ENCODE measurements at places on chromosomes 11 and 22.

DNA sequence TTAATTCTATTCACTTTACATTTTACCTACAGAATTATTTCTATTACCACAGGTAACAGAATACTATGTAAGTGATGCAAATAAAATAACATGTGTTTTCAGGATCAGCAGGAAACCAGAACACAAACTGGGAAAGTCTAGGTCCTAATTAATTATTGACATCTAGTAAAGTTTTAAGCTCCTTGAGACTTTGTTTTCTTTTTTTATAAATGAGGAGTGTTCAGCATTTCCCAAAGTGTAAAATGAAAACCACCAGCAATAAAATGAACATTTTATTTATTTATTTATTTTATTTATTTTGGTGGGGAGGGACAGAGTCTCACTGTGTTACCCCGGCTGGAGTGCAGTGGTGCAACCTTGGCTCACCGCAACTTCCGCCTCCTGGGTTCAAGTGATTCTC is 123.6 kb downstream of the ARHGAP42 start:
- no peak for DNase-seq

DNA sequence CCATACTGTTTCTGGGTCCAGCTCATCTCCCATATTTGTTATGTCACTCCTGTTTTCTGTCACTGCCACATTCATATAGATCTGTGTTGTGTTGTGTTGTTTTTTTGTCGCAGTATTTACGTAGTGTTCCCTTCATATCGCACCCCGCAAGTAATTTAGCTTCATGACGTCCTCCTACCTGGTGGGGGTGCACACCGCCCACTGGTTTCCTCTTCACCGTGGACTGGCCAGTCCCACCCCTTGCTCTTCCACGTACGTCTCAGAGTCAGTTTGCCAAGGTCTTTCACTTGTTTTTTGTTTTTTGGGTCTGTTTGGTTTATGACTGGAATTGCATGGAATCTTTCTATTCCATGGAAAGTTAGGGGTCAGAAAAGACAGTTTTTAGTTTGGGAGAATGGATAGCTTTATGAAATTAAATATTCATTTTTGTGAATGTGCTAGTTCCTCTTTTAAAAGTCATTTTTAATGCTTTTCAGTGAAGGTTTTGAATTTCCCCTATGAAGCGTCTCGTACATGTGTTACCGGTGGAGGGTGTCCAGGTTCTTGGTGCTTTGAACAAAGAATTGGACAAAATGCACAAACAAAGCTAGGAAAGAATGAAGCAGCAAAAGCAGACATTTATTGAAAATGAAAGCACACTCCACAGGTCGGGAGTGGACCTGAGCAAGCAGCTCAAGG is 134.3 kb downstream of the TBC1D22A start:
- DNase-seq = no peak

DNA sequence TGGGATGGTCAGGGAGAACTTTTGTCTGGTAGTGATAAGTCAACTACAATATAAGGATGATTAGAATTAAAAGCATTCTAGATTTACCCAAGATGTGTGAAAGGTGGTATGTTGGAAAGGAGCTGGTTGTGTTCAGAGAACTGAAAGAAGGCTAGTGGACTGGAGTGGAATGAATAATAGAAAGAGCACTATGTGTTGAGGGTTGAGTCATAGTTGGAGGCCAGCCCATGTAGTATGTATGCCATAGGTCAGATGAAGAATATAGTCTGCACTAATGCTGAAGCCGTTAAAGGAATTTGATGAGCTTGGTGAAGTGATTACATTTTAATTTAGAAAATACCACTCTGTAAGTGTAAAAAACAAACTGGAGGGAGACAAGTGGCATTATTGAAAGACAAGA is 514.1 kb downstream of the CNTN5 start:
- peak; percentile 5 for DNase-seq

GRCh38 chr11:115920092-115920461 is 415.9 kb upstream of the CADM1 start:
- DNase-seq = peak; percentile 1

DNA sequence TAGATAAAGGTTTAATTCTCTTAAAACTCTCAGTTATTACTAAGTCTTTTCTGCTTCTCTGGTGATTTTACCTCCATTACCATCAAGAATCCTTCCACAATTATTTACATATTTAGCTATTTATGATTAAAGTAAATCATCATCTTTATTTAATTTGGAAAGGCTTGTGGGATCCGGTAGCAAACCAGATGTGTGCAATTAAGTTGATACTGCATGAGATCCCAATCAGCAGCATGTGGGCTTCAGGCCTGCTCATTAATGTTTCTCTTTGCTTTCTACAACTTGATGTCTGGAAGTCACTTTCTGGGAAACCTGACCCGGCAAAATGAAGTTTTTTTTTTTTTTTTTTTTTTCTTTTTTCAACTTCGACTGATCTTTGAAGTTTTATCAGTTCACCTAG is 558.4 kb upstream of the ANO5 start:
- DNase-seq = no peak
